ENCODE measurements at places on chromosomes 1 and 21.

- no peak for DNase-seq
These were observed 3.5 kb upstream of the TMCO2 start for GRCh38 chr1:40244138-40244744.

DNA sequence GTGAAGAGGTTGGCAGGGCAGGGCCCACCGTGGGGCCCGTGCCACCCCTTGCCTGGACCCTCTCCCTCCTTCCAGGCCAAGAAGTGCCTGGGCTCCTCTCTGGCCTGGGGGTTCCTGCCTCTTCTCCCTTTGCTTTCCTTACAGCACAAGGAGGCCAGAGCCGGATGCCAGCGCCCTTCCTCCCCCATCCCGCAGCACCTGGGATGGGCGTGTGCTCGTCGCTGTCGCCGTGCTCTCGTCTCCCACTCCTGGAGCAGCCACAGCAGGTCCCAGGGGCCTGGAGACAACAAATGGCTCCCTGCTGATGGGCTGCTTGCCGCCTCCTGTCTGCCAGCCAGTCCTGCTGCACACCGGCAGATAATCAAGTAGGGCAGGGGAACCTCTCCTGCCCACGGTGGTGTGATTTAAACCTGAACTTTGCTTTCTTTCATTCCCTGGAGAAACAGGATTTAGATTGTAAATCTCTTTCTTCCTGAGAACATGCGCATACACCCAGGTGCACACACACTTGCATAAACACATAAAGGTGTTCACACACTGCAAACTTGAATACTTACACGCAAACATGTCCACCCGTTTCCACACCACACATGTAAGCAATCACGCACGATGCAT is 50.8 kb upstream of the POU3F1 start:
- DNase-seq: no peak

GRCh38 chr1:163076981-163077761 is 8.0 kb downstream of the RGS4 start:
- DNase-seq: no peak

DNA sequence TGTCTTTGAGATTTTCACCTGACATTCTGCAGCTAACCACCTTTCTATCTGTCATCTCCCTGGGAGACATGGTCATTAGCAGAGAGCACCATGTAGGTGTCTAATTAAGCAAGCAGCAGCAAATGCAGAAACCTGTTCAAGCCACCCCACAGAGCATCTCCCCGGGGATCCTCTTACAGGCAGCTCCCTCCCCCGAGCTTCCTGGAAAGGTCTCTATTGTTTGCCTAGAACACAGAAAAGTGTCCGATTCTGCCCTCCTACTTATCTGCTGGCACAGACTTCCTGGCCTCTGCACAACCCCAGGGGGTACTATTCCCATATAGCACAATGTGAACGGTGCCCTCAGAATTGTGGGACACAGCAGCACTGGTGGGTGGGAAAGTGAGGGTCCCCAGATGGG is 46.1 kb downstream of the PLEKHA6 start:
- DNase-seq: no peak

GRCh38 chr1:28518745-28519341 is 13.0 kb downstream of the RCC1 start:
- DNase-seq: no peak

GRCh38 chr1:65265651-65266351 is 43.5 kb upstream of the DNAJC6 start:
- peak; percentile 21 for DNase-seq

DNA sequence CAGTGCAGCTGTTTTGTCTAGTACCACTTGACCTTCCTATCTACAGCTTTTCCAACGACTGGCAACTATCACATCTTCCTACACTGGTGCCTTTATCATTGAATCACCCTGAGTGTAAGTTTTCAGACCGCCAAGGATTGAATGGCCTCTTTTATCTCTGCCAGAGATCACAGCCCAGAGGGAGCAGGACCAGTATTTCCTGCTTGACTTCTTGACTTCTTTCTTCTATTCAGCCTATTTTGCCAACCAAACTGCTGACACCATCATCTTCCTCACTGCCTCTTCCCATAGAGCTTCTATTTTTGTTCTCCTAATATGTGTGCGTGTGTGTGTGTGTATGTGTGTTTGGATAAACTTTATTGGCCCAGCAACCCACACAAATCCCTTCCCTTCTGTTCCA is 53.8 kb downstream of the SERBP1 start:
- DNase-seq: no peak

GRCh38 chr1:155940993-155941844 is at the start of gene RXFP4:
Gene RXFP4, plus strand, starts transcription at chr1:155941638. Its CDS starts 72 bp downstream, at chr1:155941710.
- no peak for DNase-seq

- DNase-seq: no peak
These were observed 24.1 kb upstream of the ZSWIM5 start for GRCh38 chr1:45230537-45230936.

- no peak for DNase-seq
These were observed 29.9 kb upstream of the RCAN3 start for GRCh38 chr1:24472527-24473251.

DNA sequence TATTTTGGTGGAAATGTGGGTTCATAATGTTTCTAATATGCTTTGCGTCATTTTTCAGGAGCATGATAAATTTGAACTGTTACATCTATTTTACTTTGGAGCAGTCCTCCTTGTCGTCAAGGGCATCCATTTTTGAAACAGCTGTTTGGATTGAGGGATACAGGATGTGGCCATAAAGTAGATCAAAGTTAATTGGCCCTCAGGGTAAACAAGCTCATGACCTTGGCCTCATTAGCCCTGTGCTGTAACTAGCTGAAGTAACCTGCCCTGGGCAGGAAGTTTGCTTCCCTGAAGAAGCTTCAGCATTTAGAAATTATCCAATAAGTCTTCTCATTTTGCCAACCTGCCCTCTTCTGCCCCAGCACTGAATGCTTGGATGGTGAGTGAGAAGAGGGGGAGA is 24.8 kb upstream of the RGL1 start:
- no peak for DNase-seq

Data from stimulated activated CD8-positive, alpha-beta memory T cell treated with anti-CD3 and anti-CD28 coated beads, Interleukin-12 subunit alpha, Interleukin-12 subunit beta, amount 100 ng/mL, for 4 hours (primary cell).